Foreskin fibroblast (primary cell): ENCODE measurements at places on chromosomes 13 and 19.
A peak's percentile ranks its signal among the peaks of the same experiment; 100 is the strongest.

DNA sequence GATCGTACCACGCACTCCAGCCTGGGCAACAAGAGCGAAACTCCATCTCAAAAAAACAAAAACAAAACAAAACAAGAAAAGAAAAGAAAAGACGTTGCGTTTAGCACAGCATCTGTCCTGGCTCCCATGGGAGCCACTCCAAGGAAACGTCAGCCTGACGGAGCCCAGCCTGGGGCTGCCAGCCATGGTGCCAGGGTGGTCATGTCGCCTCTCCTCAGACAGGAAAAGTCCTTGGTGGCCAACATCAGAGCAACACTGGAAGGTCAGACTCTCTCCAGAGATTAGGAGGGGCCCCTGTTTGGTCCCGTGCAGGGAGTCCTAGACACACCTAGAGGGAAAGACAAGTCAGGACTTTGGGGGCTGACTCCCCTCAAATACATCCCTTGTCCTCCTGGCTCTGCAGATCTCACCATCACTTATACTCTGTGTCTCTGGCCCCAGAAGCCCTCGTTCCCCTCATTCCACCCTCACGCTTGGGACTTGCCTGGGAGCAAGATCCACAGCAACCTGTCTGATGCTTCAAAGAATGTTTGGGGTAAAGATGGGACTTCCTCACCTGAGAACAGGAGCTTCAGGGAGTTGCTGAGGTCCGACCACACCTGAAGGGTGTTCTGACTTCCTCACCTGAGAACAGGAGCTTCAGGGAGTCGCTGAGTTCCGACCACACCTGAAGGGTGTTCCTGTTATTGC is 9.3 kb downstream of the LILRA4 start:
- no peak for DNase-seq

- DNase-seq = no peak
These were observed 763.5 kb upstream of the GPC6 start for GRCh38 chr13:92463134-92463533.

DNA sequence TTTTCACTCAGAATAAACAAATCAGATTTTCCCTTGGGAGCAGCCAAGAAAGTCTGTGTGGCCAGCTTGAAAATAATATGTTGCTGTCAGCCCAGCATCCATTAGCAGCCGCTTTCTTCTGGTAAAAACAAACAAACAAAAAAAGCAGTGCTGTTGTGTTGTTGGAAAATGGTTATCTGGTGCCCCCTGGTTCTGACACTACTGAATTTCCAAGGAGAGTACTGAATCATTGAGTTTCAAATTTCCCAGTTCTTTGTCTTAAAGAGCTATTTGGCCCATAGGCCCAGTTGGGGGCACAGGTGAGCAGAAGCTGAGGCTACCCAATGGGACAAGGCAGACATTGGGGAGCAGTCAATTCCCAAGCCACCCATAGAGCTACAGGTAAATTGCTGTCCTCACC is 995.9 kb downstream of the UQCRFS1 start:
- DNase-seq = no peak

- DNase-seq = peak; percentile 44
These were observed 8.1 kb downstream of the PIK3R2 start for GRCh38 chr19:18160971-18161635.

DNA sequence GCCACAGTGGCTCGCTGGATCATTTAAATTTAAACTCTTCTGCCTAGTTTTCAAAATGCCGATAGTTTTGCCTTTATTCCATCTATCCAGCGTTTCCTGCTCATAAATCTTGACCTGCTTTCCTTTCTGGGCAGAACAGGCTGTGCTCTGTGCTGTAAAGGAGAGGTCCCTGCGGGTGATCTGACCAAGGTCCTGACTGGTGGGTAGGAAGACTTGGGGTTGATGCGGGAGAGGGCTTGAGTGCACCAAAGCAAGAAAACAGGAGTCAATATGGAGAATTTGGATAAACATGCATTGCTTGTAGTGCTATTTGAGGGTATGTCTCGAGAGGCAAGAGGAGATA is 533.6 kb downstream of the MYO16 start:
- no peak for DNase-seq

DNA sequence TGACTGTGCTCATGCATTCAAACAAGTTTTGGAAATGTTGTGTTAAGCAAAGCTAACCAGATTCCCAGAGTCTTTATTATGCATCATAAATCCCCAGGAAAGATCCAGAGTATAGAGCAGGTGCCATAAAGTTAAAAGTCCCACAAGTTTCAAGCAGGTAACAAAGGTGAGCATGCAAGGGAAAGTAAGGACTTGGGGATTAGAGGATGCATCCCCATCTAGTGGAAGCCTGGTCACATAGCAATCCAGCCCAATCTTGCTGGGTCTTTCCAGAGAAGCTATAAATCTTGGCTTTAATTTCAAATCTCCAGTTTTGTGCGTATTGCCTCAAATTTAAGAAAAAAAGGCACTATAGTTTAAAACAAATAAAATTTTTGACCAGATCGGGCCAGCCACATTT is 72.7 kb downstream of the ZNF254 start:
- DNase-seq = peak; percentile 1

GRCh38 chr19:8610041-8610935 is at the start of gene ADAMTS10:
Gene ADAMTS10, minus strand, starts transcription at chr19:8610715. Its CDS starts 5,005 bp downstream, at chr19:8605710.
- peak; percentile 9 for DNase-seq

DNA sequence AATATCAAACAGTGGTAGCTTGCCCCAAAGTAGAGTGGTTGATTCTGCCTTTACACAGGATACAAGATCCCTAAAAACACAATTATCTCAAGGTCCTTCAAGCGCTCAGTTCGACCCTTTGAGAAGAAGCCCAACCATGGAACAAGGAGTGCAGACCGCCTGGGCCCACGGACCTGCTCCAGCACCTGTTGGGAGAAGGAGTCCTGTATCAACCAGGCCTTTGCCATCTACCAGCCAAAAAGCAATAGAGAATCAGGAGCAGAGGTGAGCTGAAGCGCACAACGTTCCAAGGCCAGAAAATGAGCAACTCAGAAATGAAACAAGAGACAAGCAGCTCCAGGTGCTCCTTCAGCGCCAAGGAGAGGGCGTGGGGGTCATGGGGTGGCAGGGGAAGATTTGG is 6.3 kb upstream of the LILRB3 start:
- DNase-seq = no peak

- no peak for DNase-seq
These were observed 41.2 kb upstream of the FAM124A start for GRCh38 chr13:51180853-51181511.
